ENCODE measurements at places on chromosomes 3 and 15.

DNA sequence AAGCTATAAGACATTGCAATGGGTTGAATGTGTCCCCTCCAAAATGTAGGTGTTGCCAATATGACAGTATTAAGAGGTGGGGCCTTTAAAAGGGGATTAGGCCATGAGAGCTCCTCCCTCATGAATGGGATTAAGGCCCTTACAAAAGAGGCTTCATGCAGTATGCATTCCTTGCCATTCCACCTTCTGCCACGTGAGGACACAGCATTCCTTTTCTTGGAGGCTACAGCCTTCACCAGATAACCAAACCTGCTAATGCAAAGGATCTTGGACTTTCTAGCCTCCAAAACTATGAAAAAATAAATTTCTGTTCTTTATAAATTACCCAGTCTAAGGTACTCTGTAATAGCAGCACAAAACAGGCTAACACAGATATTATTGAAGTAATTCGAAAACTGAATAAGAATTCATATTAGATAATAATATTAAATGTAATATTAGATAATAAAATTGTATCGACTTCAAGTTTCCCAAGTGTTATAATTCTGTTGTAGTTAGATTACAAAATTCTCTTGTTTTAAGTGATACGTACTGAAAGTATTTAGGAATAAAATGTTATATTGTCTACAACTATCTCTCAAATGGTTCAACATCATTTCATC lies 29.4 kb upstream of the ATP8B4 start:
- no peak for DNase-seq
- H3K4me3 ChIP-seq, result no peak overlapping the region
- no peaks in the 10 kb centered on the region for H3K36me3 ChIP-seq
- H3K4me1 ChIP-seq, result no peaks in the 10 kb centered on the region

GRCh38 chr15:54149115-54149531 lies 170.9 kb downstream of the UNC13C start:
- H3K27me3 ChIP-seq, result no peaks in the 10 kb centered on the region
- H3K27ac ChIP-seq, result no peak overlapping the region
- H3K4me1 ChIP-seq, result peaks cover 3% of the 10 kb centered on the region
- H3K4me3 ChIP-seq, result no peak overlapping the region
- DNase-seq, result no peak

DNA sequence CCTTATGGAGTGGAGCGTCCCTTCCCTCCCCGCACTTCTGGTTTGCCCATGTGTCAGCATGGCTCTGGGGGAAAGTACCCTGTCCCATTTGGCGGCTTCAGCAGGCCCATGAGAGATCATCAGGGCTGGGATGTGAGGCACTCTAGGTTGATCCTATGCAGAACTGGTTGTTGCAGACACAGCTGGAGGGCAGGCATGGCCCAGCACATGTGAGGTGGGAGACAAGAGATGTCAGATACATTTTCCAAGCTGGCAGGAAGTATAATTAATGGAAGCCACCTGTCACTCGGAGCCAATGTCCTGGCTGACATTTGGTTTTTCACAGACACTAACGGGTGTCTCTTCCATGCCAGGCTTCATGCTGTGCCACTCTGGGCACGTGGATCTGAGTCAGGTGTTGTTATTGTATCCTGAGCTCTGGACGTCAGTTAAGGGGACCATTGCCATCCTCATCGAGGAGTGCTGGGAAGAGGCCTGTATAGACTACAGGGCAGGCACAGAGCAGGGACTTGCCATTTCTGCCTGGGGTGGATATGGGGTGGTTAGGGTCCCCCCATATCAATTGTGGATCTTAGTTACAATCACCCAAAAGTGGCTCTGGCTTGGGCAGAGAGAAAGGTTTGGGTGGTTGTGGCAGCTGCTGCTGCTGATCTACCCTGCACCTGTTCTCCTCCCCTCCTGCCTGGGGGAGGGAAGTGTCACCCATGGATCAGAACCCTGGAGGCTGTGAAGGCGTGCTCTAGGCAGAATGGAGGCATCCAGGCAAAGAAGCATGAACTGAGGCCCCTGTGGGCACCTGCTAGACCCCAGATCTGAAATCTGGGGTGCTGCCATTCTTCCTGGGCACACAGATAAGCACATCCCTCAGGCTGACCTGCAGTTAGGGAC lies 140.7 kb downstream of the FBLN2 start:
- no peak overlapping the region for H3K4me3 ChIP-seq
- no peaks in the 10 kb centered on the region for H3K27me3 ChIP-seq
- H3K27ac ChIP-seq, result no peak overlapping the region
- DNase-seq, result no peak

- no peak overlapping the region for H3K4me3 ChIP-seq
- no peaks in the 10 kb centered on the region for H3K4me1 ChIP-seq
- H3K27ac ChIP-seq, result no peak overlapping the region
Observed at GRCh38 chr15:97759363-97759762, 201.1 kb upstream of the ARRDC4 start.

DNA sequence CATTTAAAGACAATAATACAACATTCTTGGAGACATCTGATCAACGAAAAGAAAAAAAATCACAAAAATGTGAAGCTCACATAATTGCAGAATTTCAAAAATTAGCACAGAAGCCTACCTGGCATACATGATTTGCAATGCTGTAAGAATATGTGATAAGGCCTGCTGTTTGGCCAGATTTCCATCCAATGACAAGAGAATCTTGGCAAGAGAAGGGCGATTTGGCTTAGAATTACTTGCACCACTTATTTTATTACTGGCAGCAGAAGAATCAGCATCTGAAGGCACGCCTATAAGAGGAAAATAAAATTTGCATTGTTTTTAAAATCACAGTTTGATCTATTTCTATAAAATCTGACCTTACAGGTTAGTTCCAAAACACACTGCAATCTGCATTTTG lies 70.3 kb upstream of the OCA2 start:
- DNase-seq, result no peak
- no peaks in the 10 kb centered on the region for H3K27me3 ChIP-seq
- peaks cover 29% of the 10 kb centered on the region for H3K36me3 ChIP-seq
- no peak overlapping the region for H3K27ac ChIP-seq

- no peak overlapping the region for H3K4me3 ChIP-seq
- no peak for DNase-seq
Observed at GRCh38 chr3:148833223-148833622, 5.6 kb downstream of the CPB1 start.

GRCh38 chr15:39748276-39748675 lies 34.4 kb downstream of the FSIP1 start:
- H3K36me3 ChIP-seq, result no peaks in the 10 kb centered on the region
- H3K27me3 ChIP-seq, result no peaks in the 10 kb centered on the region
- no peak overlapping the region for H3K4me3 ChIP-seq
- peaks cover 6% of the 10 kb centered on the region for H3K4me1 ChIP-seq
- no peak for DNase-seq

GRCh38 chr3:123330441-123330991 lies 118.4 kb downstream of the ADCY5 start:
- H3K4me3 ChIP-seq, result no peak overlapping the region
- peaks cover 4% of the 10 kb centered on the region for H3K27me3 ChIP-seq
- no peaks in the 10 kb centered on the region for H3K36me3 ChIP-seq
- H3K27ac ChIP-seq, result no peak overlapping the region

GRCh38 chr3:86578071-86578470 lies 412.9 kb downstream of the VGLL3 start:
- no peaks in the 10 kb centered on the region for H3K27me3 ChIP-seq
- H3K4me1 ChIP-seq, result no peaks in the 10 kb centered on the region
- no peak overlapping the region for H3K27ac ChIP-seq
- no peaks in the 10 kb centered on the region for H3K36me3 ChIP-seq

DNA sequence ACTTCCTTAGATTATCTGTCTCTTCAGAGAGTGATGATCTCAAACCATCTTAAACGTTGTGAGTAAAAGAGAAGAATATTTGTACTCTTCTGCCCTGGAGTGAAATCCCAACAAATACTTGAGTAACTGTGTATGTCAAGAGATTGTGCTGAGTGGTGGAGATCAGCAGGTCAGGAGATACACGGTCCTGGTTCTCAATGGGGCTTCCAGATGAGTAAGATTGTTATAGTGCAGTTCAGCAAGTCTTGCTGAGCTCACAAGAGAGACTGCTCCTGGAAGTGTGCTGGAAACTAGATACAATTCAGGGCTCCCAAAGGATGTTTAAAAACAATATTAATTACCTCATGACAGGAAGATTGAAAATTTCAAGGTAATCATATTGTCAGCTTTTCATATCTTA lies 184.3 kb downstream of the AKAP13 start:
- no peaks in the 10 kb centered on the region for H3K4me1 ChIP-seq
- no peak overlapping the region for H3K4me3 ChIP-seq
- H3K36me3 ChIP-seq, result no peaks in the 10 kb centered on the region
- H3K27ac ChIP-seq, result no peak overlapping the region
- DNase-seq, result no peak

- H3K4me3 ChIP-seq, result no peak overlapping the region
- no peaks in the 10 kb centered on the region for H3K36me3 ChIP-seq
- H3K27me3 ChIP-seq, result no peaks in the 10 kb centered on the region
- no peaks in the 10 kb centered on the region for H3K4me1 ChIP-seq
- no peak overlapping the region for H3K27ac ChIP-seq
Observed at GRCh38 chr15:60831540-60831939, 352.6 kb upstream of the ICE2 start.

GRCh38 chr3:155086051-155086450 lies 5.9 kb downstream of the MME start:
- no peaks in the 10 kb centered on the region for H3K27me3 ChIP-seq
- H3K4me1 ChIP-seq, result no peaks in the 10 kb centered on the region
- no peak for DNase-seq
- H3K27ac ChIP-seq, result no peak overlapping the region

DNA sequence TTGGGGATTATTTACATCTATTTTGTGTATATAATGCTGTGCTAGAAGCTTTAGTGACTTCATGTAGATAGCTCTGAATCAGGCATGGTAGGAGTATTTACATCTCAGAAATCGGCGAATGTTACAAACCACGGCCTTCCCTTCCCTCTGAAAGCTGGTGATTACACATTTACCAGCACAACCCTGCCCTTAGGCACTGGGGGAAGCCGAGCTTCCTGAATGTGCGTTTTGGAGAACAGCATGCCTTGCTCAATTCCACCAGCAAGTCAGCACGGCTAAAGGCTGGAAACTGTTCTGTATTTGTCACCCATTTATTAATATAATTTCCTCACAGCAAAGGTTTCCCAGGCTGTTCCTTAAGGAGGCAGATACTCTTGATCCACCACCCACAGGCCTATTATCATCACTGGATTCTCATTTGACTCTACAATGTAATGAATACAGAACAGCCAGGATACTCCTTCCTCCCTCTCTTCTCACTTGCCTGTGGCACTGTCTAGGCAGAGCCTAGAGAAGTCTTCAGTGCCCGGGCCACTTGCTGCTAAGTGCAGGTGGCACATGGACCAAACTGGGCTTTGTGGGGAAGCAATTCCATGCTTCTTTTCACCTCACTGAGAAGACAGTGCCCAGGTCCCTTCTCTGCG lies 55.2 kb upstream of the CACNA2D3 start:
- no peak overlapping the region for H3K27ac ChIP-seq
- H3K27me3 ChIP-seq, result no peaks in the 10 kb centered on the region
- DNase-seq, result no peak
- H3K4me1 ChIP-seq, result no peaks in the 10 kb centered on the region

DNA sequence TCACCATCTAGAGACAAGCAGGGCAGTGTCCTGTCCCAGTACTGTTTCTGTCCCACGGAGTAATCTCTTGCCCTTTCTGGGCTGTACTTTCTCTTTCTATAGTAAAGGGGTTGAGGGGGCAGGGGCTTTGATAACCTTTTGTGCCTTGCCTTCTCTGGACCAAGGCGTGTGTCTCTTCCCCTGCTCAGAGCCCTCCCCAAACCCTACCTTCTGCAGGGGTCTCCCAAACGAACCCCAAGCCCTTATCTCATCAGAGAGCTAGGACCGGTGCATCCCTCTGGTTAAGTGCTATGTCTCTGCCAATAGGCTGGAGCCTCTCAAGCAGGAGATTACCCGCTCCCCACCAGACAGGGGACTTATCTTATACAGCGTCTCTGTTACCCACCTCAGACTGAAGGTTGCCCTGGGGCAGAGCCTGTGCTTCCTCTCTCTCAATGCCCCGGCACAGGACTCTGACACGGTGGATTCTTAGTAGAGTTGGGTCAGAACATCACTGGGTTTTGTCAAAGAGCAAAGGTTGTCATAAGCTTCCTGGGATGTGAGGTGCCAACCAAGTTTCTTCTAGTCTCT lies 2.9 kb downstream of the PLEKHO2 start:
- H3K4me1 ChIP-seq, result peaks cover 68% of the 10 kb centered on the region
- no peaks in the 10 kb centered on the region for H3K27me3 ChIP-seq
- peaks cover 13% of the 10 kb centered on the region for H3K36me3 ChIP-seq
- peak overlapping the region; percentile 65 for H3K27ac ChIP-seq
- peak; percentile 34 for DNase-seq

- no peak for DNase-seq
- H3K4me3 ChIP-seq, result no peak overlapping the region
- no peaks in the 10 kb centered on the region for H3K27me3 ChIP-seq
- no peaks in the 10 kb centered on the region for H3K36me3 ChIP-seq
- no peak overlapping the region for H3K27ac ChIP-seq
- H3K4me1 ChIP-seq, result peaks cover 9% of the 10 kb centered on the region
Observed at GRCh38 chr3:171986176-171986575, 53.2 kb upstream of the FNDC3B start.

- H3K27me3 ChIP-seq, result no peaks in the 10 kb centered on the region
- no peak for DNase-seq
- H3K4me3 ChIP-seq, result no peak overlapping the region
- no peaks in the 10 kb centered on the region for H3K36me3 ChIP-seq
- H3K27ac ChIP-seq, result no peak overlapping the region
Observed at GRCh38 chr3:44066806-44067205, 174.9 kb upstream of the TOPAZ1 start.

- no peaks in the 10 kb centered on the region for H3K27me3 ChIP-seq
- no peak overlapping the region for H3K27ac ChIP-seq
Observed at GRCh38 chr15:43483297-43484128, 9.4 kb downstream of the TP53BP1 start.
